A549 treated with Hydrocortisone at 1 μM for 4 hours (cell line): ENCODE measurements at places on chromosomes 7 and 10. TPM values are rescaled to one million over a fixed set of nuclear protein-coding genes. Genes with fewer than 3 reads are reported as not detected.

The GHRHR gene
- 0.41 TPM in 1 of 5 replicates, not detected in the others for total RNA-seq

The OR9A2 gene
- not detected in 5 replicates for total RNA-seq

The IFIT1B gene
- not detected in 5 replicates for total RNA-seq

The PNLIPRP3 gene
- total RNA-seq: 0.03 to 0.05 TPM in 2 of 5 replicates, not detected in the others

The CACNA2D1 gene
- total RNA-seq: 5.5 to 11.3 TPM (median 8.4 TPM) in 5 replicates

The ENKUR gene
- 0.17 to 0.41 TPM (median 0.24 TPM) in 5 replicates for total RNA-seq

The RNF133 gene
- not detected in 5 replicates for total RNA-seq
